Vagina (tissue), 2 donors: ENCODE measurements at places on chromosomes 12 and 14.
A peak's percentile ranks its signal among the peaks of the same experiment; 100 is the strongest.

- DNase-seq = no peak
Measured at GRCh38 chr14:40629144-40629543, 977.5 kb upstream of the LRFN5 start.

- no peak for DNase-seq
Measured at GRCh38 chr14:50774542-50775267, 56.3 kb downstream of the NIN start.

DNA sequence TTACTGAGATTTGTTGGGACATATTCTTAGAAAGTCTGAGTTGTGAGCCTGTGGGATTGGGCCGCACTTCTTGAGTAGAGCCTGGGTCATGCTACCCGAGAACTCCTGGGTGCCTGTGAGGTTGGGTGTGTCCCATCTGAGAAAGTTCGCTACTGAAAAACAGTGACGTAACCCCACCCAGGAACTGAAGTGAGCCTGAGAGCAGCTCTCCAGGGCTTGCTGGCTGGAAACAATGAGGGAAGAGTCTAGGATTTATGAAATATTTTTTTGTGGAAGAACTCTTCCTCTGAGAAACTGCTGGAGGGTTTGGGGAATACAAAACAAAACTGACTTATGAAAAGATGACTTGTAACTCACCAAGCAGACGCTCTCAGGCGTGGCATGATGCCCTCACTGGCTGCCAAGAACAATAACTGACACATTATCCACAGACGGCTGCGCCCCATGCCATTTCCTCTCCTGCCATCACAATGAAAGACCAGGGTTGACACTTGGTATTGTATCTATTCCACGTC, 69.2 kb downstream of the RASSF3 start:
- DNase-seq = no peak

- DNase-seq = no peak
Measured at GRCh38 chr12:48054955-48055821, 50.7 kb downstream of the SENP1 start.

DNA sequence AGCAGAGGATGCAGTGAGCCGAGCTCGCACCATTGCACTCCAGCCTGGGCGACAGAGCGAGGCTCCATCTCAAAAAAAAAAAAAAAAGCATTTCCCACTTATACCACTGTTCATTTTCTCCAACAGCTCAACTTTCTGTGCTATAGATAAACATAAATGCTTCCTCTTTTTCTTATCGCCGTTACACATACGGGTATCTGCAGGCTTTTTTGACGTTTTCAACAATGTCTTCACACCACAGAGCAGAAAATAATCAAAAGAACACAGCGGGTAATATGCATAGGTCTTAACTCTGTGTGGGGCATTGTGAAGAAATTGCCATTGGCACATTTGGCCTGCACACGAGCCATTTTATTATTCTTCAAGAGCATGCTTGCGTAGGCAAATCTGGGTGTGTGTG, 86.4 kb downstream of the CAPZA3 start:
- DNase-seq = no peak

- DNase-seq = no peak
Measured at GRCh38 chr14:51395361-51395849, 155.4 kb downstream of the TMX1 start.

DNA sequence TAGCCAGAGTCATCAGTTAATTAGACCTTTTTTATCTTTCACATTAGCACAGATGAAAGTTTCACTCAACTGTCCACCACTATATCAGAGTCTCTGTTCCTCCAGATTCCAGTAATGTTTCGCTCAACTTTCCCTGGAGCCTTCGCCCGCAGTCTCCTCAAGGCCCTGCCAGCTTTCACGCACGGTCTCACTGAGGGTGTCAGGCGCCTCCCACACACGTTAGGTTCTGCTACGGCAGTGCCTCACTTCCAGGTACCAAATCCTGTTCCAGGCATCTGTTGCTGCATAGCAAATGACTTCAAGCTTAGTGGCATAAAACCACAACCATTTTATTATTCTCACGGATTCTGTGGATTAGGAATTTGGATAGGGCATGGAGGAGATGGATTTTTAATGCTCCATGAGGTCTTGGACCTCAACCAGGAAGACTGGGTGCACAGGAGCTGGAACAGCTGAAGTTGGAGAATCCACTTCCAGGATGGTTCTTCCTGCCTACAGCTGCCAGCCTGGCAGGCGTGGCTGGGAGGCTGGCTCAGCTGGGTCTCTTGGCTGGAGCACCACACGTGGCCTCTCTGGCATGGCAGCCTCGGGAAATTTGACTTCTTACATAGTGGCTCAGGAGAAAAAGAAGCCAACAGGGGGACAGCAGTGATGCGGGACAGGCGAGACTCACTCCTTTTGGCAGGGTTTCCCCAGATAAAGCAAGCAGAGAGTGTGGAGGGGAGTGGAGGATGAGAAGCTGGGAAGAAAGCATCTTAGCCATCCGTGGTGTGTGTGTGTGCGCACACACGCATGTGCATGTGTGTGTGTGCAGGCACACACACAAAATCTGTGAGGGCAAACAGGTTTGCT, 21.3 kb upstream of the BCDIN3D start:
- DNase-seq = peak; percentile 49

GRCh38 chr12:42756841-42757623, 167.5 kb upstream of the PRICKLE1 start:
- DNase-seq = no peak

DNA sequence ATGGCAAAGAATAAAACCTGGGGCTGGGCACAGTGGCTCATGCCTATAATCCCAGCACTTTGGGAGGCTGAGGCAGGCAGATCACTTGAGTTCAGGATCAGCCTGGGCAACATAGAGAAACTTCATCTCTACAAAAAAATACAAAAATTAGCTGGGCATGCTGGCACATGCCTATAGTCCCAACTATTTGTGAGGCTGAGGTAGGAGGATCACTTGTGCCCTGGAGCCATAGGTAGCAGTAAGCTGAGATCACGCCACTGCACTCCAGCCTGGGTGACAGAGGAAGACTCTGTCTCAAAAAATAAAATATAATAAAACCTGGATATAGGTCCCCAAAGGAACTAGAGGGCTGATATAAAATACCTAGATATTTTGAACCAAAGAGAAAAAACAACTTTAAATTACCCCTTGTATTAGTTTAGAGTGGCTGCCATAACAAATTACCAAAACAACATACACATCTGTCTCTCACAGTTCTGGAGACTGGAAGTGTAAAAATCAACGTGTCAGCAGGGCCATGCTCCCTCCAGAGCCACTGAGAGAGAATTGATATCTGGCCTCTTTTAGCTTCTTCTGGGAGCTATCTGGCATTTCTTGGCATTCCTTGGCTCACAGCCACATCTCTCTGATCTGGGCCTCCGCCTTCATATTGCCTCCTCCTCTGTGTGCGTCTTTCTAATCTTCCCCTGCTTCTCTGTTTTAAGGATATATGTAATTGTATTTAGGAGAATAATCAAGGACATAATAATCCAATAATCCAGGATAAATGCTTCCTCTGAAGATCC, 47.9 kb upstream of the ATF7IP start:
- no peak for DNase-seq

GRCh38 chr14:22915886-22916521, 2.9 kb downstream of the RBM23 start:
- no peak for DNase-seq

DNA sequence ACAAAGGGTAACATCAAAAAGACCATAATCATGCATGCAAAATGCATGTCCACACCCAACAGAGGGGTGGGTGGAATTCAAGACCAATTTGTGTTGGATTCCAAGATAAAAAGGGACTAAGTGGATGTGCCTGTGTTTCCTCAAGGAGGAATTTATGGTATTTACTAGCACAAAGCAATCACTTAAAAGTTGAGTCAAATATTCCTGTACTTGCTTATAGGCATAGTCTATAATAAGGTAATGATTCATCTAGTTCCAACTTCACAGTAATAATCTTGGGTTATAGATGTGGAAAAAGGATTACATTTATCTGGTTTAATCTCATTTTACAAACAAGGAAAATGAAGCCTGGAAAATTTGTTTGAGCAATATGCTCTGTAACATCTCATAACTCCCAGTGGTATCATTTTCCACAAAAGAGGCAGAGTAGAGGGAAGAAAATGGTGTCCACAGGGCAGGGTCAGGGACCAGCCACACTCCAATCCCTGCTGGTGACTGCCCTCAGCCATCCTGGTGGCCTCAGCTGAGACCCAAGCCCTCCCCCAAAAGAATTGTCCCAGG, 80.8 kb upstream of the REP15 start:
- no peak for DNase-seq

DNA sequence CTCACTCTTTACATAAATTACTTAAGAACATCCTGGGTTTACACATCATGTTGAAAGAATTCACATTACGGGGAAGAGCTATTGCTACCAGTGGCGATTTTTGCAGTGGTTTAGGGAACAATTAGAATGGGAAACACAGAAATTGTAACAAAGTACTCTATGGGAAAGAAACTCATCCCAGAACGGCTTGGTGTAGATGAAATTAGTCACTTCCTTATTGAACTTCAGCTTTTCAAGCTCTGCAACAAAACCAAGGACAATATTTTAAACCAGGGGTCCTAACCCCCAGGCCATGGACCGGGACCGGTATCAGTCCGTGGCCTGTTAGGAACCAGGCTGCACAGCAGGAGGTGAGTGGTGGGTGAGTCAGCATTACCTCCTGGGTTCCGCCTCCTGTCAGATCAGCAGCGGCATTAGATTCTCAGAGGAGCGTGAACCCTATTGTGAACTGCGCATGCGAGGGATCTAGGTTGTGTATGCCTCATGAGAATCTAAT, 32.3 kb upstream of the FICD start:
- no peak for DNase-seq

DNA sequence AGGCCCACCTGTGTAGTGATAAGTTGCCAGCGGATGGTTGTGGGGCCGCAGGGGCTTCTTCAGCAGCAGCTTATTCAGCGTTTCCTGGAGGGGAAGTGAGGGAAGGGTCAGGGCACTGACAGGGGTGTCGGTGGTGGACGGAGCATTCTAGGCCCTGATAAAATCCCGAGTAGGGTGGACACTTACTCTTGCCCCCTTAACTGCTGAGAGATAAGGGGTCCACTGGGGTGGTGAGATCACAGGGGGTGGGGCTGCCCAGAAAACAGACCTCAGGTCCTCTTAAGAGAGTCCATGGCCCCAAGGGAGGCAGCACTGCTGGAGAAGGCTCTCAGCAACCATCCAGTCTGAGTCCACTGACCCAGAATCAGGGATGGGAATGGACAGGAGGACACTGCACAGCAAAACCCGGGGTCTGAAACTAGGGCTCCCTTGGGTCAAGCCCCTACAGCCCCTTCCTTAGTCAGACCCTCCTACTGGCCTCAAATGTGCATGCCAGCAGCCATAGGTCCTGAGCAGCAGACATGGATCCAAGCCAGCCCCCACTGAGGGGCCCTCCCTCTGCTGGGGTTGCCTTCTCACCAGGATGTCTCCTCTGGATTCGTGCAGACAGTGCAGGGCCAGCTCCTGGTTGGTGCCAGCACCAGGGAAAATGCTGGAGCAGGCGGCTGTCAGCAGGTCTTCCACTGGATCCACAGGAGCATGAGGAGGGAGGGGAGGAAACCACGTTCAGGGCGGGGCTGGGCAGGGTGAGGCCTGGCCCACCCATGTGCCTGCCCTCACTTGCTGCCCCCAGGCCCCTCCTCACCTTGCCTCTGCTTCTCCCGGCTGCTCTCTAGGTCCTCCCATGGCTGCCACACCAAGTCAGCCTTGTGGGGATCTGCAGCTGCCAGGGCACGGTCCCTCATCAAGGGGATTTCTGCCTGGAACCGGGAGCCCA, 12.1 kb upstream of the PNMA1 start:
- peak; percentile 85 for DNase-seq

DNA sequence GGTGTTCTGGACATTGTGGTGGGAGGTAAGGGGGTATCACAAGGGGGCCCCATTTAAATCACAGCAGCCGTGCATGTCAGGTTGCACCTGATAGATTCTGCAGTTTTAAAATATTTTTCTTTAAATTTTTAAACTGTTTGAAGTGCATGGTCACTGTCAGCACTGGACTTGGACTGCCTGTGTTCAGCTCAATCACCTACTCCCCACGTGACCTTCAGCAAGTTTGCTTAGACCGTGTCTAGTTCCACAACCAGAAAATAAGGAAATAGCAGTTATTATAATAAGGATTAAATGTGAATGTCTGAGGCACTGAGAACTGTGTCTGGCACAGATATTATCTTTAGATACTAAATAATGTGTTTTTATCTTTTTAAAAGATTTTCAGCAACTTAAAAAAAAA, 64.7 kb downstream of the ESR2 start:
- peak; percentile 16 for DNase-seq

- DNase-seq = no peak
Measured at GRCh38 chr12:48311313-48311712, 39.4 kb downstream of the ZNF641 start.

- no peak for DNase-seq
Measured at GRCh38 chr12:24177889-24178288, 228.4 kb upstream of the SOX5 start.

DNA sequence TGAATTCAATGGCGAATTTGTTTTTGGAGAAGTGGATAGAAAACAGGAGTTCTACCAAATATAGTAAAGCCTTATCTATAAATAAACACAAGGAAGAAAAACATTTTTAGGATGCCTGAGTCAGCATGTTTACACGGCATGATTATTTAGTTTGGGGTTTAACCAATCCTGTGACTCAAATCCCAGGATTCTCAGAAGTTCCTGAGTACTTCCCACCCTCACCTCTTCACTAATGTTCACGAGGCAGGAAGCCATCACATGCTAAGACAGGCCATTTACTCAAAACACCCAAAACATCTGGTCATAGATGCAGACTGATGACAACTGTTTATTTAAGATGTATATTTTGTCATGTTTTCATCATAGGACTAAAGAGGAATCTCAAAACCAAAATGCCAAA, 3.4 kb upstream of the GLRX5 start:
- no peak for DNase-seq

DNA sequence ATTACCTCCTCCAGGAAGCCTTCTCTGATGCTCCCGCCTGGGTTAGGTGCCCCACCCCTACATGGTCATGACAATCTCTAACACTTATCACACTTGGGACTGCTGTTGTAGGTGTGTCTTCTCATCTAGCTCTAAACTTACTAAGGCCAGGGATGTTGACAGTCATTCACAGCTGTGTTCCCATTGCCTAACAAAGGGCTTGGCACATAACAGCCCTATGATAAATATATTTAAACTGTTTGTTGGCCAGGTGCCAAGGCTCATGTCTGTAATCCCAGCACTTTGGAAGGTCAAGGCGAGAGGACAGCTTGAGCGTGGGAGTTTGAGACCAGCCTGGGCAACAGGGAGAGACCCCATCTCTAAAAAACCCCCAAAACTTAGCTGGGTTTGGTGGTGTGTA, 98.8 kb upstream of the RGS6 start:
- no peak for DNase-seq
